Right atrium auricular region (tissue), 2 donors: ENCODE measurements at places on chromosomes 5 and 9. TPM values are rescaled to one million over a fixed set of nuclear protein-coding genes. Genes with fewer than 3 reads are reported as not detected.

GFPT2 gene
- 27.2 TPM for total RNA-seq

ZFP37 gene
- 2.2 TPM for total RNA-seq

STXBP1 gene
- total RNA-seq: 44.9 TPM

PCDHA1 gene
- not detected for total RNA-seq

CTSV gene
- not detected for total RNA-seq

DNA sequence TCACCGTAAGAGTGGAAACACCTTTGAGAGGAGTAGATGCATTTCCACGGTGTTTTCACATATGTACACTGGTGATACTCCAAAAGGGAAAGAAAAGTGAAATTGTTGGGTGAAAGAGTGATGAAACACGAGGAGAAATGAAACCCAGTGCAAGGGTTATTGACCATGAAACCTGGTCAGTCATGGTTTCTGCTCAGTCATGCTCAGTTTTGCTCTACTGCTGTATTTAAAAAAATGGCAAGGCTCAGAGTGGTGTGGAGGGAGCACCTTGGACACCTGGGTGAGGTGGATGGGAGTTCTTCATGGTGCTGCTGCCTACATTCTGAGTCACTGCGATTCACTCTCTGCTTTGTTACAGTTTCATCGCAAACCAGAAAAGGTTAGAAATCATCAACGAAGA lies 32.3 kb downstream of the NTRK2 start:
- no peak overlapping the region for H3K4me3 ChIP-seq
- no peak overlapping the region for H3K27ac ChIP-seq
- H3K27me3 ChIP-seq: no peaks in the 10 kb centered on the region
- DNase-seq: no peak
- H3K4me1 ChIP-seq: no peaks in the 10 kb centered on the region

- no peaks in the 10 kb centered on the region for H3K4me1 ChIP-seq
- no peak for DNase-seq
- H3K36me3 ChIP-seq: no peaks in the 10 kb centered on the region
Measured at GRCh38 chr9:27967210-27967609, 393.9 kb upstream of the C9orf72 start.

DNA sequence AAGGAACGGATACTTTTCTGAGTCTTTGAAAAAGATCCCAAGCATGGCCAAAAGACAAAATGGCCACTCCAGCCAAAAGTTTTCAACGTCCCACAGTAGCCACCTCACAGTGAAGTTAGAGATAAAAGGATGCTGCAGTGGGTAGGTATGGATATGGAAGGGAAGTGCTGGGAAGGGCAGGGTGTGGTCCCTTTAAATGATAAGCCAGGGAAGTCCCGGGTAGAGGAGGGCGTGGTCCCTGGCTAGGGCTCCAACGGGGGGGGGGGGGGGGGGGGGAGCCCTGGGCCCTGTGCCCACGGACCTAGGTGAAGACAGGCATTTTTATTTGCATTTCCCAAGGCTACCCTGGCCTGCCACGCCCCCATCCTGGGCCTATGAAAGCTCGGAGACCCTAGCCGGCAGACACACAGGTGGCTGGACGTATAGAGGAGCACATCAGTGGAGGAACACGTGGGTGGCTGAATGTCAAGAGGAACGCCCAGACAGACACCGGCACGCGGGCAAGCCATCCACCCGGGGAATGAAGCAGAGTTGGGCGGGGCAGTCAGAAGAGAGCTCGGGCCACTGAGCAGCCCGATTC lies 306.7 kb downstream of the NFIB start:
- no peaks in the 10 kb centered on the region for H3K36me3 ChIP-seq
- no peak for DNase-seq

- no peak overlapping the region for H3K4me3 ChIP-seq
- peak overlapping the region; percentile 37 for H3K27ac ChIP-seq
- H3K36me3 ChIP-seq: no peaks in the 10 kb centered on the region
- no peaks in the 10 kb centered on the region for H3K27me3 ChIP-seq
Measured at GRCh38 chr9:89675058-89675742, 70.4 kb downstream of the GADD45G start.

GRCh38 chr9:16039218-16039987 lies 486.6 kb downstream of the CCDC171 start:
- no peaks in the 10 kb centered on the region for H3K4me1 ChIP-seq
- H3K4me3 ChIP-seq: no peak overlapping the region
- DNase-seq: no peak
- no peaks in the 10 kb centered on the region for H3K36me3 ChIP-seq

- H3K4me1 ChIP-seq: no peaks in the 10 kb centered on the region
- H3K4me3 ChIP-seq: peak overlapping the region; percentile 65
- no peaks in the 10 kb centered on the region for H3K27me3 ChIP-seq
- H3K27ac ChIP-seq: peak overlapping the region; percentile 64
- no peaks in the 10 kb centered on the region for H3K36me3 ChIP-seq
Measured at GRCh38 chr9:135906291-135907005, 898 bp downstream of the CAMSAP1 start.

- no peaks in the 10 kb centered on the region for H3K36me3 ChIP-seq
- H3K27ac ChIP-seq: no peak overlapping the region
- H3K27me3 ChIP-seq: no peaks in the 10 kb centered on the region
- H3K4me3 ChIP-seq: no peak overlapping the region
- no peak for DNase-seq
- H3K4me1 ChIP-seq: no peaks in the 10 kb centered on the region
Measured at GRCh38 chr5:9686216-9686615, 56.1 kb upstream of the TAS2R1 start.
